ENCODE measurements at places on chromosomes 3 and 15.

DNA sequence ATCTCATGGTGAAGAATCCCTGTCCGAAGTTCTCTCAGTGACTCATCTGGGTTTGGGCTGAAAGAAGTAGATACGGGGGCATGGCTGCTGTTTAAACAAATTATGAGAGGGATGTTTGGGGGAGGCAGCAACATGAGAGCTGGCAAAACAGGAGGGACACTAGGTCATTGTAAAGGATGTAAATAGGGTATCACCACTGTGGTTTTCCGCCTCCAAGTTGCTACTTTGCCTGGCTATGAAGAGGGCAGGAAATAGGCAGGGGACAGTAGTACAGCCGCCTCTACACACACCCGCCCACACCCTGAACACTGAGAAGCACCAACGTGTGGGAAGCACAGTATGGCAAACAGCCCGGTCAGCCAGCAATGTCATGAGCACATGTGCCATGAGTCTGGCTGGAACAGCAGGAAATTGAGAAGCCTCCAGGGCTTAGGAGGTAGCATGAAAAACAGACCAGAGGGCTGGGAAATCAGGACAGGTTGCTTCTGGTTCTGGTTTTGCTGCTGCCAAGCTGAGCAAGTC, 17.1 kb downstream of the HEXA start:
- DNase-seq = no peak

- no peak for DNase-seq
These were observed 13.2 kb downstream of the NSUN3 start for GRCh38 chr3:94076055-94076454.

GRCh38 chr15:37109872-37110572, 9.7 kb upstream of the MEIS2 start:
- DNase-seq = peak; percentile 50

DNA sequence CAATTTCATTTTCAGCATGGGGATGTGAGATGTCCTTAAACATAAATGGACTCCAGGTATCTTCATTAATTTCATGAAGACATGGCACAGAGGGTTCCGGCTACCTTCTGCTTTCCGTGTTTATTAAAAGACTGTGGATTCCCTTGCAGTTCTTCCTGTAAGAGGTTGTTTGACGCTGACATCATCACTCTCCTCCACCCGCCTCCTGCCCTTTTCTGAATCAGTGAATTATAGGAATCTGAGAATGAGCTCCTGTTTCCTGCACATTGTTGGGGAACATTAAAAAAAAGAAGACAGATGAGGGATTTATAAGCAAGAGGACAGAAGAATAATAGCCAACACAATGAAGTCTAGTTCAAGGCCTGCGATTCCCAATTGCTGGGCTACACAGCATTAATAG, 191.3 kb downstream of the LPP start:
- DNase-seq = no peak

- no peak for DNase-seq
These were observed 540 bp upstream of the PPP1R2 start for GRCh38 chr3:195543500-195544229.

- no peak for DNase-seq
These were observed 809 bp downstream of the RBP1 start for GRCh38 chr3:139538733-139539132.

DNA sequence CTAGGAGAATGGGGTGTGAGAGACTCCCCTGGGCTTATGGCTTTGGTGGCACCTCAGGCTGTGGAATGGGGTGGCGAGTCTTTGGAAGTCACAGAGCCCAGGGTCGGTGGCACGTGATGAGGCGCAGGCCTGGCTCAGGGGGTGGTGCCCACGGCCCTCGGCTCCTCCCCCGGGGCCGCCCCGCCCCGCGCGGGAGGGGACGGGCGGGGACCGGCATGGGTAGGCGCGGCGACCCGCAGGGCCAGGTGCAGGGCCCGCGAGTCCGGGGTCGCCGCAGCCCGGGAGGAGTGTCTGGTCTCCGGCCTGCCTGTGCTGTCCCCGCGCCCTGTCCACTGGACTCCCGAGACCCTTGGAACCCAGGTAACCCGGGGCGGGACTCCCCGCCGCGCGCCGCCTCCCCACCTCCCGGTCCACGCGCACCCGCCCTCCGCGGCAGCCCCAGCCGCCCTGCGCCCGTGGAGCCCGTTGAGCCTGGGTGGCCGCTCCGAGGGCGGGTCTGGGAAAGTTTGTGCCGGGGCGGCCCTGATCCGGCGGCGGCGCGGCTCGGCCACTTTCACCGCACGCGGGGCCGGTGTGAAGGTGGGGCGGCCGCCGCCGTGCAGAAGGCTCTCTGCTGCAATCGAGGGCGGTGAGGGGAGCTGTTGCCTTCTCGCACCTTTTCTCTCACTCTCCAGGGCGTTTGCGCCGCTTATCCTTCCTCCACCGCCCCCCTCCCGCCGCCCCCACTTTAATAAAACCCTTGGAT, at the start of gene PAQR5:
PAQR5 (plus strand) TSS at position 216 of the 745 bp plus-strand sequence. CDS start 61,169 bp downstream, outside the sequence.
- DNase-seq = no peak

GRCh38 chr15:59020322-59020721, 32.9 kb downstream of the RNF111 start:
- no peak for DNase-seq

- DNase-seq = no peak
These were observed 51.7 kb downstream of the PLS1 start for GRCh38 chr3:142647856-142648255.

- DNase-seq = no peak
These were observed 9.8 kb downstream of the ABTB1 start for GRCh38 chr3:127682561-127682960.

- DNase-seq = no peak
These were observed 23.3 kb downstream of the STAG1 start for GRCh38 chr3:136728918-136729317.

- no peak for DNase-seq
These were observed 52.7 kb downstream of the CLDN18 start for GRCh38 chr3:138062626-138063025.

DNA sequence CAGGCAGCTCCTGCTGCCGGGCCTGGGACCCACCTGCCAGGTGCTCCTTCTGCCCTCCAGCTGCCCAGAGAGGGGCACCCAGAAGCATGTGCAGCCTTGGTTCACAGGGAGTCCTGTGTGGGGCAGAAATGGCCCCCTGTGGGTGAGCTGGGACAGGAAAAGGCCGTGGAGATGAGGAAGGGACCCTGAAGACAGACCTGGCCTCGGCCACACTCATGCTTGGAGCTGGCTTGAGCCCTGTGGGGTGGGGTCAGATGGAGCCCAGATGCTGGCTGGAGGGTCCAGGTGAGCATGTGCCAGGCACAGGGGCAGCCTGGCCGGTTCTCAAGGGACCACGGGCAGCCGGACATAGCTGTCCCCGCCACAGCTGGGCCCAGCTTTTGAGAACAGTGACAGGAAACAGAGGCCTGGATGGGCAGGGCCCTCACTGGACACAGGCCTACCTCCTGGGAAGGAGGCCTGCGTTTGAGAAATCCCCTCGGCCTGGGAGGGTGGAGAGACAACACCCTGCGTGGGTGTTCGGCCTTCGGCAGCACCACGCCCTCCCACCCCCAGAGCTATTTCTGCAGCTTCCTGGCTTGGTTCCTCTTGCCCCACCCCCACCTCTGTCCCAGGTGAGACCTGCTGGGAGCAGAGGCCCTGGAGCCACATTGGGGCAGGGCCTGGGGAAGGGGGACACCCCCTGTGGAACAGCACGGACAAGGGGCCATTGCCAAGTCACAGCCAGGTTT, 132.6 kb upstream of the MEF2A start:
- DNase-seq = no peak

- DNase-seq = no peak
These were observed 59.7 kb downstream of the SENP2 start for GRCh38 chr3:185645596-185646381.

DNA sequence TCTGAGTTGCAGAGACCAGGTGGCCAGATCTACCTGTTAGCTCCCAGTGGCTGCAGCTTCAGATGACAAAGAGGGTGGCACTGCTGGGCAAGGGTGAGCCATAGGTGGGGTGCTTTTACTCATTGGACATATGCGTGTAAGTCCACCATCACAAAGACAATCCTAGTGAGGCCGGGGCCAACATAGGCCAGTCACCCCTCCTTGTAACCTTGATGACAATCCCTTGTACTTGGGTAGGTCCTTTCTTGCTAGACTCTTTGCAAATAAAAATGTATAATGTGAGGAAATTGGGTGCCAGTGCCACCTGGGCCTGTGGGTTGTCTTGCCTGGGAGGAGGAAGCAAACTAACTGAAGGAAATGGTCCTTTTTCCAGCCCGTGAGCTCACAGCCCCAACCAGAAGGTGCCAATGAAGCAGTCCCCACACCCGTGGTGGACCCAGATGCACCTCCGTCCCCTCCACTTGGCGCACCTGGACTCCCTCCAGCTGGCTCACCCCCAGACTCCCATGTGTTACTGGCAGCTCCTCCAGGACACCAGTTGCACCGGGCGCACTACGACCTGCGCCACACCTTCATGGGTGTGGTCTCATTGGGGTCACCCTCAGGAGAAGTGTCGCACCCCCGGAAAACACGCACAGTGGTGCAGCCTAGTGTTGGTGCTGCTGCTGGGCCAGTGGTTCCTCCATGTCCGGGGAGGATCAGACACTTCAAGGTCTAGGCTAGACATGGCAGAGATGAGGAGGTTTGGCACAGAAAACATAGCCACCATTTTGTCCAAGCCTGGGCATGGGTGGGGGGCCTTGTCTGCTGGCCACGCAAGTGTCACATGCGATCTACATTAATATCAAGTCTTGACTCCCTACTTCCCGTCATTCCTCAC, 7.6 kb downstream of the AHSG start:
- DNase-seq = no peak

- no peak for DNase-seq
These were observed 25.1 kb downstream of the SPSB4 start for GRCh38 chr3:141076036-141076773.

GRCh38 chr3:40116478-40117177, 192.9 kb upstream of the EIF1B start:
- DNase-seq = no peak

GRCh38 chr3:151328298-151328995, 902 bp downstream of the P2RY13 start:
- DNase-seq = no peak

DNA sequence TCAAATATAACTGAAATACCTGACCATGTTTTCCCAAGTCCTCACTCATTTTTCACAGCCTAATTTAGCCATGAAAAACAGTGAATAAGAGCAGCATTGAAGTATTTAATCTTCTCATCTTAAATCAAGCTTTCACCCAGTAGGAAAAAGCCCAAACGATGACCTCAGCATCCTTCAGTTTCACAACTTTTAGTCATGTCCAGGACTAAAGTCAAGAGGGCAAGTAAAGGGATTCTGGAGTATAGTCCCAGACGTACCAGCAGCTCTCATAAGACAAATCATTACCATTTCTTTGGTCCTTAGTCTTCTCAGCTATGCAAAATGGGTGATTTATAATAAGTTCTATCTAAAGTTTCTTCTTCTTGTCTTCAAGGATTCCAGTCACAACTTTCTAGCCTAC, 237.3 kb downstream of the IL5RA start:
- DNase-seq = no peak

GRCh38 chr3:72720566-72720965, 127.7 kb downstream of the SHQ1 start:
- peak; percentile 12 for DNase-seq

GRCh38 chr3:183386651-183387050, 41.8 kb downstream of the MCF2L2 start:
- DNase-seq = no peak

GRCh38 chr3:130699765-130700164, 46.9 kb downstream of the PIK3R4 start:
- DNase-seq = no peak

GRCh38 chr3:155560594-155560993, 184.3 kb downstream of the PLCH1 start:
- DNase-seq = no peak

DNA sequence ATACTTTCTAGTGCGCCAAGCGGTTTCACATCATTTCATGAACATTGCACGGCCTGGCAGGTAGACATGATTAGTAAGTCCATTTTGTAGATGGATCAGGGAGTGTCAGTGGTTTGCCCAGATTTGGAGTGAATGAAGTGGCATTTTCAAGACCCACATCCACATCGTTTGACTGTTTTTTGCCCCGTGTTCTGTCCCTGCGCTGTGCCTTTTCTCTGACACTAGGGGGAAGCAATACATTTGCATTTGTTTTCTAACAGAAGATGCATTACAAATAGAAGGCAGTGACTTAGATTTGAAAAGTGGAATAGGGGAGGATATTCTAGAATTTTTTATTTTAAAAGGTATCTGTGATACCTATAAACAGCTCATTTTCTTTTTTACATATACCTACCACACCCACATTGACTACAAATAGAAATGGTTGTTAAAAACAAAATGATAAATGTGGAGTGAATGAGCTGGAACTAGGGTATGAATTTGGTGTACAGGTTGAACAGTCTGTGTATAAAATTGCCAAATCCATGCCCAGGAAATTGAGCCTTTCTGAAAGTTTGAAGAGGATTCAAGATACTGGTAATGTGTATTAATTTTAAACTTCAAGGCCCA, 98.0 kb downstream of the USP13 start:
- DNase-seq = no peak

DNA sequence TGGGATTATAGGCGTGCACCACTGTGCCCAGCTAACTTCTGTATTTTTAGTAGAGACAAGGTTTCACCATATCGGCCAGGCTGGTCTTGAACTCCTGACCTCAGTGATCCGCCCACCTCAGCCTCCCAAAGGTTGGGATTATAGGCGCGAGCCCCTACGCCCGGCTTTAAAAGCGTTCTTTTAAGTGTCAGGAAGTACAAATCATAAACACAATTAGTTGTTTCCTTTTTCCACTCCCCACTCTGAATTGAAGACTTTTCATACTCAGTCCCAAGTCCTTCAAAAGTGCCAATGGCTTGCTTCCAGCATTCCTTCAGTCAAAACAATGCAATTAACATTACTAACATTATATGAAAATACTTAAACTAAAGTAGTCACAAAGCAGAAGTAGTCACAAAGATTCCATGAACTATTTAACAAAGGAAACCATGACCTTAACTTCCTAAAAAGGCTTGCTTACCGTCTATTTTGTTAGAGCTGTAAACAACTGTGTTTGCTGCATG, 8.1 kb downstream of the WDR82 start:
- DNase-seq = no peak

DNA sequence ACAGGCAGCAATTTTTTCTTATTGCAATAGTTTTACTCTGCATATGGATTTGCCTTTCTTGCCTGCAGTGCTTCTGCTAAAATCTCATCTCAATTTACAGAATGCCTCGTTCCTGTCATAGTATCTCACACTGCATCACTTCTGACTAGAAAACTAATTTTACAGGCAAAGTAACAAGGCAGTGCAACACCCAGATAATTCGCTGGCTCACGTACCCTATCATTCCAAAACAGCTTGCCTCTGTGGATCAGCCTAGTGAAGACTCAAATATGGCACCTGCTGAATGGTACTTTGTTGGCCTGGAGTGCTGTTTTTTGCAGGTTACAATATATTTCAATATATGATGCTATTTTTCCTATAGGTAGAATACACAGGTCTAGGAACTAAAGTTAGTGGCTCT, 5.3 kb downstream of the EIF5A2 start:
- no peak for DNase-seq

DNA sequence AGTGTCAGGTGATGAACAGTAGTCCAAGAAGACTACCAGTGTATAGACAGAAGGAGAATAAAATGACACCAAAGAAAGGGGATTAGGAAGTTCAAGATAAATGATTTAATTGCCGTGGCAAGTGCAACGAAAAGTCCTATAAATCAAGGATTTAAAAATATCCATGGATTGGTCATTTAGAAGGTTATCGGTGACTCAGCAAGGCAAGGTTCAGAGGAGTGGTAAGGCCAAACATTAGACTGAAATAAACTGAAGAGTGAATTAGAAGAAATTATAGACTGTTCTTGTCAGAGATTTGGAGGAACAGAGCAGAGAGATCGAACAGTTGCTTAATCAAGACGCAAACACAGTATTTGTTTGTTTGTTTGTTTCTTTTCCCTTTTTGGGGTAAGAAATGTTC, 211.9 kb upstream of the KCNMB2 start:
- no peak for DNase-seq
